ENCODE measurements at places on chromosomes 12 and 14. TPM values are rescaled to one million over a fixed set of nuclear protein-coding genes. Genes with fewer than 3 reads are reported as not detected.

Gene DEPDC4
- 2.9 TPM for total RNA-seq

Gene TSPAN8
- not detected for total RNA-seq

GRCh38 chr12:74415633-74416032, 122.0 kb upstream of the ATXN7L3B start:
- no peak for DNase-seq

- DNase-seq, result no peak
Measured at GRCh38 chr12:19189522-19189921, 60.0 kb downstream of the PLEKHA5 start.

Gene RNF212B
- total RNA-seq, result not detected

GRCh38 chr12:10331642-10332239, 24.1 kb downstream of the KLRD1 start:
- peak; percentile 48 for DNase-seq

Gene VDR
- 0.03 TPM for total RNA-seq

GRCh38 chr12:50508970-50509663, 4.3 kb downstream of the DIP2B start:
- DNase-seq, result no peak

Gene NOS1
- total RNA-seq, result 0.48 TPM

Gene BCL7A
- 10.6 TPM for total RNA-seq

Gene GLI1
- total RNA-seq, result 13.1 TPM

Gene AGAP2
- 0.35 TPM for total RNA-seq

DNA sequence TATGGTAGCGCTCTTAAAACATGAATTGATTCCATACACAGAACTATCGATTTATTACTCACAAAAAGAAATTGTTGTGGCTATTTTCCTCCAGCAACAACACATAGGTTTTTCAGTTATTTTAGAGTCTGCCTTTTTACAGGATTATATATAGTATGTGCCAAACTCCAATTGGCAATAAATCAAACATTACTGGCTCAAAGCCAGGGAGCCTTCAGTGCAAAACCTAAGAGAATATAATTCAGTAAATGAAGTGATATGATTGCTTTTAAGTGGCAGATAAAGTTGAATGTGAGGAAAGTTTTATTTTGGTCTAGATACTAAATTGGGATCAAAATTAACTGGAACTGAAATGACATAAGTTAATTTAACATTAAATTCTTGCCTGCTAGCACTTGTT, 234.8 kb downstream of the PIK3C2G start:
- DNase-seq, result no peak

- DNase-seq, result no peak
Measured at GRCh38 chr14:76109087-76109880, 42.4 kb upstream of the GPATCH2L start.

DNA sequence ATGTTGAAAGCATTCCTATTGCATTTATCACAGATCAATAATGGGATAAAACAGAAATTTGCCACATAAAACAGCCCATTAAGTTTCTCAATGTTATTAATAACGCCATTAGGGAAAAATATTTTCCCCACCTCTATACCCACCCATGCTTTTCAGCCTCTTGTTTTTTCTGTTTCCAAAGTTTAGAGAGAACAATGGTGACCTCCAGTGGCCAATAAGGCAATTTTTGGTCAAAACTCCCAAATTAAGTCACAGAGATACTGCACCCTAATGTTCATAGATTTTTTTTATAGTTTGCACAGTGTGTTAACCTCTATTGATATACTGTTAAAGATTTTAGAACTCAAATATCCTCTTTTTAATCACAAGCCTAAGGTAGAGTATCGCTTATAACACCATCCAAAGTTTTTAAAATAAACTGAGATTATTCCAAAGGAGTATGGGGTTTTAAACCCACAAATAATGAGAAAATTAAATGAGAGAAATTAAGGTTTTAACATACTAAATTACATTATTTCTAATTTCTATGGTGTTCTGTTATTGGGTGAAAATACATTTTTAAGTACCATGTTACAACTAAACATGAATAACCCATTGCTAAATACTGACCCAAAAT, 184.7 kb upstream of the DCN start:
- DNase-seq, result peak; percentile 2

GRCh38 chr12:90020881-90021280, 312.2 kb upstream of the ATP2B1 start:
- DNase-seq, result no peak

Gene OTOGL
- total RNA-seq, result 0.31 TPM

GRCh38 chr12:2895511-2895910, 4.8 kb downstream of the TULP3 start:
- DNase-seq, result no peak

DNA sequence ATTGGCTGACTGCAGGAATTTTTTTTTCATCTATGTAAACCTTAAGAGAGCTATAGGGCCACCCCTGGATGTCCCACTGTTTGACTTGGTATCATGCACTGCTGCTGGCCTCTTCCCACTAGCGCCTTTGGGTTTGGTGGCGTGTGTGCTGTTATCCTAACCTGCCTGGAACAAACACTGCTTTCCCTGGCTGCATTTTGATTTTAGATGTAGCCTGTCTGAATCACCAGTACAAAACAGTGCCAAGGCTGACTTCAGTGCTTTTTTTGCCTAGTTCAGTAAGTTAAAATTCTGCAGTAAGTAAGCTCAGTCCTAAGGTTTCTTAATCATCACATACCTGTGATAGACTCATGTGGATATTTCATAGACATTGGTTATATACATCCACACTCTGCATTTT, 99.2 kb downstream of the EML1 start:
- no peak for DNase-seq

DNA sequence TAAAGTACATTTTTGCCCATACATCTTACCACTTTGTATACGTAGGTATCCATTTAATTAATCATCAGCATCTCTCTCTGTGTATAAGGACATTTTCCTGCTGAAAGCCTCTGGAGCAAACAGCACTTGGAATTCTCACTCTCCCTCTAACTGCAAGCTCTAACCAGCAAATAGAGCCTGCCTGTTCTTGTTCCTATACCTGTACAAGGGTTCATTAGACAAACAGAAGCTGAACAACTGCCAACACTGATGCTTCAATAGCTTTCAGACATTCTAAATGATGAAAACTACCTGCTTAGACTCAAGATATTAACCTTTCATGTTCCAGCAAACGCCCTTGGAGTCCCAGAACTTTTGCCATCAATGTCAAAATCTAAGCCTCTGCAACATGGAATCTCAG, 98.0 kb downstream of the KCNH5 start:
- DNase-seq, result no peak

Gene TAS2R9
- total RNA-seq, result not detected

GRCh38 chr12:111773801-111774551, 7.2 kb downstream of the ALDH2 start:
- no peak for DNase-seq

DNA sequence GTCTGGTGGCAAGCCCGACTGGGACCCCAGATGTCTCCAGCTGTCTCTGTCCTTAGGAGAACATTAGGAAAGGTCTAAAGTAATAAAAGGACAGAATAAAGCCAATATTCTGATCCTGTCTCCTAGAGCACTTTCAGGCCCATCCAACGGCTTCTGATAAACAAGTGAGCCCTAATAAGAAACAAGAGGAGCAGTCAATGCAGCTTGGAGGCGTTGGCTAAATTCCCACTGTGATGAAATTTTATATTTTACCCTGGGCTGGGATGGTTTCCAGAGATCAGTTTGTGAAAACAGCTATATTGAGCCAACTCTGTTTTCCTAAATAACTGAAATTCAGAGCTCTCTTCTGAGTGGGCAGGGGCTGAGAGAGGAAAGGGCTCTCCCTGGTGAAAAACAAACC, 55.5 kb upstream of the SRRM4 start:
- DNase-seq, result no peak

DNA sequence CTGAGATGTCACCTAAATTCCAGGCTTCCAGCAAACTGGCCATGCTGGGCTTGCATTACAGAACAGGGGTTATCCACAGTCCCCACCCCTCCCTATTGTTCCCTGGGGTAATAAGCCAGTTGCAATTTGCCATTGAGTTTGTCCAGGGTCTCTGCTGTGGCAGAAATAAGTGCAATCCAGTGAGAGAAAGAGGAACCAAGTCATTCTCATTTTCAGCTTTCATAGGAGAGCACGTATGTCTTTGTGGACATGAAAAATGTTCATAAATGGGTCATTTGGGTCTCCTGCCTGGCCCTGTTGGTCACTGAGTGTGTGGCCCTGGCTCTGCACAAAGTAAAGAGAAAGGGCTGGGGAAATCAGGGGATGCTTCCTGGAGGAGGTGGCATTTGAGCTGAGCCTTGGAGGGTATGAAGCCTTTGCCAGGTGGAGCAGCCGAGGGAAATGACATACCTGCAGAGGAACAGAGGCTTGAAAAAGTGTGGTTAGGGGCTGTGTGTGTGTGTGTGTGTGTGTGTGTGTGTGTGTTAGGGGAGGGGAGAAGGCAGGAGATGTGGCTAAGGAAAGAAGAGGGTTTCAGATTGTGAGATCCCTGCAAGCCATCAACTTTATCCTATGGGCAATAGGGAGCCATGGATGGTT, 29.3 kb downstream of the CMKLR1 start:
- DNase-seq, result no peak

DNA sequence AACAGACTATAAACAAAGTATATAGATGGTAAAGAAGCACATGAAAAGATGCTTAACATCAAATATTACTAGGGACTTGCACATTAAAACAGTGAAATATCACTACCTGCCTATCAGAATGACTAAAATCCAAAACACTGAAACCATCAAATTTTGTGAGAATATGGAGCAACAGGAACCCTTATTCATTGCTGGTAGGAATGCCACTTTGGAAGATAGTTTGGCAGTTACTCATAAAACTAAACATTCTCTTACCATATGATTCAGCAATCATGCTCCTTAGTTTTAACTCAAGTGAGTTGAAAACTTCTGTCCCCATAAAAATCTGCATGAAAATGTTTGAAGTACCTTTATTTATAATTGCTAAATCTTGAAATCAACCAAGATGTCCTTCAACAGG, 297.6 kb downstream of the DAD1 start:
- DNase-seq, result no peak

GRCh38 chr12:62882140-62882539, 52.8 kb downstream of the PPM1H start:
- no peak for DNase-seq

- peak; percentile 38 for DNase-seq
Measured at GRCh38 chr12:131046813-131047788, 93.4 kb downstream of the ADGRD1 start.

GRCh38 chr14:92413379-92413778, 90.4 kb downstream of the SLC24A4 start:
- DNase-seq, result no peak

- no peak for DNase-seq
Measured at GRCh38 chr12:94615260-94616181, 34.8 kb downstream of the TMCC3 start.

DNA sequence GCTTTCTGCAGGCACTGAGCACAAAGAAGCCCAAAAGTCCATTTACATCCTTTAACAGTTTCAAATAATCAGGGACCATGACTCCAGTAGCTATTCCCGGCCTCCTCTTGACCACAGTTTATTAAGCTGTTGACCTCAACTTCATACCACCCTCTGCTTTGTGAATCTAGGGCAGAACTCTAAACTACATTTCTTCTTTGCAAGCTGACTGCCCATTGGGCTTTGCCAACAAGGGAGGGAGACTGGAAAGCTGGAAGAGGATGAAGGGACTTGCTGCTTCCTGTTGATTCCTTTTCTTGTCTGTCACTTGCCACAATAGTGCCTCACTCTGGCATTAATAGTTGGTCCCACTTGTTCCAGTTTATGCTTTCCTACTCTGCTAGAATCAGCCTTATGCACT, 2.7 kb downstream of the CGRRF1 start:
- no peak for DNase-seq

DNA sequence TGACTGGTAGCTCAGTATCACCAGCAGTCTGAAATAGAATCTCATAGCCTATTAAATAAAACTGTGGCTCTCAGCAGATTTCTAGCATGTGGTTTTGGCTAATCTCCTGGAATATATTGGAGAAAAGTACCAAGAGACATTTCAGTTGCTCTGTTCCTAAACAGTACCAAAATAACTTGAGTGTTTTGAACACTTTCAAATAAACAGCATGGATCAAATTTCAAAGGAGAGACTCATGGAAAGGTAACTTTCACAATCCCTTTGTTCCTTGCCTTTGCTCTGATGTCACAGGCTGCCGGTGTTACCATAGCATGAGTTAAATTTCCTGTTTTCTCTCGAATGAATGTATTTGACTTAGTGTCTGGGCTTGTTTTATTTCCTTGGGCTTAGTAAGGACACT, 3.4 kb downstream of the ARG2 start:
- DNase-seq, result no peak

Gene OR4E2
- not detected for total RNA-seq

Gene ANKRD33
- total RNA-seq, result 1.6 TPM

- DNase-seq, result no peak
Measured at GRCh38 chr14:39576736-39577135, 144.5 kb upstream of the FBXO33 start.

DNA sequence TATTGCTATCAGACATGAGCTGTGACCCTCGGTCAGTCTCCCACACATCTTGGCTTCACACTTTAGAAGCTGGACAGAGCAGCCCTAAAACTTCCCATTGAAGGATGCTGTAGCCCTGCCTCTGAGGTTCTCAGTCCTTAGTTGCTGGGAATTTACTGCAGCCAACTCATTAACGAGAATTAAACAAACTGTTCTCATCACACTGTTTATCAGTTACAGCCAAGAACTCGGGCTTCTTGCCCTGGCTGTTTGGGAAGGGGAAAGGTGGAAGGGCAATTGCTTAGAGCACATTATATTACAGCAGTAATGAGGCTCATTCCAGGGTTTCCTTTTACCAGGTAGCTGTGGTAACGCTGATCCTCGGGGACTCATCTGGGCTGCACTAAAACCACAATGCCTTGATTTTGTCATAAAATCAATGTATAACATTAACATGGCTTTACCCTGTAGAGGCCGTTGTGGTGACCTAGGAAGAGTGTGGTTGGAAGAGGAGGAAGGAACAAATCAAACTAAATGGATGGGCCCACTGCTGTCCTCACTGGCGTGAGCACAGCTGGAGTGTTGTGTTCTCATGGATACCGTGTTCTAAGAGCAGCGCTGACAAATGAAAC, 87.1 kb downstream of the GPR135 start:
- no peak for DNase-seq

GRCh38 chr12:103327676-103328075, 168.1 kb downstream of the C12orf42 start:
- no peak for DNase-seq

- peak; percentile 50 for DNase-seq
Measured at GRCh38 chr12:119088685-119089379, 89.9 kb upstream of the HSPB8 start.

GRCh38 chr12:95681210-95681765, 109.3 kb downstream of the NTN4 start:
- no peak for DNase-seq

- DNase-seq, result no peak
Measured at GRCh38 chr12:90947869-90948268, 7.1 kb downstream of the CCER1 start.

- no peak for DNase-seq
Measured at GRCh38 chr12:104295954-104296353, 7.6 kb upstream of the EID3 start.

Measured in H7 (cell line).